Hepatocyte (in vitro differentiated cells): ENCODE measurements at places on chromosomes 2 and 18. TPM values are rescaled to one million over a fixed set of nuclear protein-coding genes. Genes with fewer than 3 reads are reported as not detected.

DNA sequence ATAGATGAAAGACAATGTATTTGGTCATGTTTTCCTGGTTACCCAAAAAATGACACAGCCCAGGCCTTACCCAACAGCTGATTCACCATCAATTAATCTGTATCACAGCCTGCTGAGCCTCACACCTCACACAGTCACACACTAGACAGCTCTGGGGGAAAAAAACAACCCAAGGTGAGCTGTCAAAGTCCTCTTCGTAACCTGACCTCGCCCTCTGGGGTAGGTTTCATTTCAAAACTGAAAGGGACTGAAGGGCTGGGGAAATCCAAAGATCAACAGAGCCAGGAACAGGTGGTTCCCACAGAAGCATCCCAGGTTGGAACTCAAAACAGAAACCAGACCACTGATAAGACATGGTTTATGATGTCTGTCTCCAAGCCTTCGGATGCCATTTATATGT, 18.2 kb upstream of the PCBP1 start:
- H3K27ac ChIP-seq = peak overlapping the region; percentile 91
- H3K4me1 ChIP-seq = peaks cover 4% of the 10 kb centered on the region
- H3K36me3 ChIP-seq = no peaks in the 10 kb centered on the region
- H3K27me3 ChIP-seq = no peaks in the 10 kb centered on the region
- no peak overlapping the region for H3K4me3 ChIP-seq

The RAX gene
- not detected in 2 replicates for total RNA-seq

GRCh38 chr2:61787941-61788563, 65.8 kb downstream of the FAM161A start:
- no peaks in the 10 kb centered on the region for H3K36me3 ChIP-seq
- no peak for DNase-seq
- no peaks in the 10 kb centered on the region for H3K27me3 ChIP-seq
- no peak overlapping the region for H3K27ac ChIP-seq
- no peak overlapping the region for H3K4me3 ChIP-seq

DNA sequence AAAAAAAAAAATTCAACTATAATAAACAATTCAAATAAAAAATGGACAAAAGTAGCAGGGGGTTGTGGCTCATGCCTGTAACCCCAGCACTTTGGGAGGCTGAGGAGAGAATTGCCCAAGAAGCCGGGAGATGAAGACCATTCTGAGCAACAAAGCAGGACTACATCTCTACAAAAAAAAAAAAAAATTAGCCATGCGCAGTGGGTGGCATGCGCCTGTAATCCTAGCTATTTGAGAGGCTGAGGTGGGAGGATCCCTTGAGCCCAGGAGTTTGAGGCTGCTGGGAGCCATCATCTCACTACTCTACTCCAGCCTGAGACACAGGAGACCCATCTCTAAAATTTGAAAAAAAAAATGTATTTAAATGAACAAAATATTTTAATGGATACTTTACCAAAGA, 4.4 kb upstream of the CACNB4 start:
- no peak overlapping the region for H3K4me3 ChIP-seq
- H3K27me3 ChIP-seq = peaks cover 21% of the 10 kb centered on the region
- no peaks in the 10 kb centered on the region for H3K36me3 ChIP-seq
- no peaks in the 10 kb centered on the region for H3K4me1 ChIP-seq

The UGT1A1 gene
- 0.53 and 0.60 TPM in 2 replicates for total RNA-seq

- peaks cover 49% of the 10 kb centered on the region for H3K4me1 ChIP-seq
- no peak for DNase-seq
- peak overlapping the region; percentile 6 for H3K27ac ChIP-seq
- no peaks in the 10 kb centered on the region for H3K36me3 ChIP-seq
- H3K27me3 ChIP-seq = no peaks in the 10 kb centered on the region
- no peak overlapping the region for H3K4me3 ChIP-seq
These were observed 20.2 kb downstream of the TWIST2 start for GRCh38 chr2:238868067-238868524.

DNA sequence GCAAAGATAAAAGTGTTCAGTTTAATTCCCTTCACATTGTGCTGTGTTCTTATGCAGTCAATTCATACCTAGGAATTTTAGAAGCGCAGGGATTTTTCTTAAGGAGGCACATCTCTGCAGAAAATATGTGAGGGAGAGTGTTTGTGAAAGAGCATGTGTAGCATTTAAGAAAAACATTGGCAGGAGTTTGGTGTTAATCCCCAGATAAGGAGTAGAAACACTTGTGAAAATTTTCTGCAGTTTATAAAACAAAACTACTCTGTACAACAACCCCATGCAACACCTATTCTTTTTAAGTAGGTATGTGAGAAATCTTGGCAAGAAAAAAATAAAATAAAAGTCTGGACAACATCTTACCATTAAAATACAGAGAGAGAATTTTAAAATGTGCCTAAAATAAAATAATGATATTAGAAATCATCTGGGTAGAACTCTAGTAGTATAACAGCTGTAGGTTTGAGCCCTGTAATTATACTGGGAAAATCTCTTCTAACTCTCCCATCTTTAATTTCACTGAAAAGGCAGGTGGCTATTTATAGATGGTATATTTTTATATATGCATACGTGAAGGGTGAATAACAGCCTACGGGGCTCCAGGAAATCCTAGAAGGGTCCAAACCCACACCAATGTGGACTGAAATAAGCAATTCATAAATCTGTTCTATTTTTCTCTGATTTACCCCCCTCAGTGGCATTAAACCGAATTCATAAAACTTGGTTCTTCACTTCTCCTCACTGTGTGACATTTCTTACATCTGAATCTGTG, 6.6 kb downstream of the FZD7 start:
- no peak overlapping the region for H3K27ac ChIP-seq
- no peak overlapping the region for H3K4me3 ChIP-seq
- no peak for DNase-seq
- H3K27me3 ChIP-seq = no peaks in the 10 kb centered on the region
- H3K4me1 ChIP-seq = peaks cover 25% of the 10 kb centered on the region

- H3K27ac ChIP-seq = peak overlapping the region; percentile 77
- no peaks in the 10 kb centered on the region for H3K36me3 ChIP-seq
- no peak overlapping the region for H3K4me3 ChIP-seq
- peak; percentile 18 for DNase-seq
- H3K27me3 ChIP-seq = no peaks in the 10 kb centered on the region
- H3K4me1 ChIP-seq = peaks cover 20% of the 10 kb centered on the region
These were observed 34.4 kb upstream of the SH3BP4 start for GRCh38 chr2:234917211-234917975.

The KIAA2012 gene
- total RNA-seq = 0.27 TPM in 1 of 2 replicates, not detected in the other

The C1GALT1C1L gene
- 0.30 TPM in 1 of 2 replicates, not detected in the other for total RNA-seq

DNA sequence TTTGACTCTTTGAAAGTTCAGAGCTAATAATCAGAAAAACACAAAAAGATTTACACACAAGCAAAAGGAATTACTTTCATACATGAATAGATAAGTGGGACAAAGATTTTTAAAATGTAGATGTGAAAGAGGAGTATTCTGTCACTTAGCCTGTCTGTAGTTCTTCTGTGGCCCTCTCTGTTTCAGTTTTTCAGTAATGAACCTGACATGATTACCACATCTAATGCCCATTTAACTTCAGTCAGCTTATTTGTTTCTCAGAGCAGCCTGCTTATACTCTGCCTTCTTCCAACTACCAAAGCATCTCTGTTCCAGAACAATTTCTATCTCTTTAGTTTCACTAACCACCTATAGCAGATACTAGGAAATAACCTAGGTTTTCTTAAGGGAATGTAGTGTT, 34.4 kb upstream of the ACADL start:
- no peaks in the 10 kb centered on the region for H3K36me3 ChIP-seq
- no peak overlapping the region for H3K4me3 ChIP-seq
- no peak overlapping the region for H3K27ac ChIP-seq
- no peaks in the 10 kb centered on the region for H3K27me3 ChIP-seq
- no peaks in the 10 kb centered on the region for H3K4me1 ChIP-seq
- no peak for DNase-seq

DNA sequence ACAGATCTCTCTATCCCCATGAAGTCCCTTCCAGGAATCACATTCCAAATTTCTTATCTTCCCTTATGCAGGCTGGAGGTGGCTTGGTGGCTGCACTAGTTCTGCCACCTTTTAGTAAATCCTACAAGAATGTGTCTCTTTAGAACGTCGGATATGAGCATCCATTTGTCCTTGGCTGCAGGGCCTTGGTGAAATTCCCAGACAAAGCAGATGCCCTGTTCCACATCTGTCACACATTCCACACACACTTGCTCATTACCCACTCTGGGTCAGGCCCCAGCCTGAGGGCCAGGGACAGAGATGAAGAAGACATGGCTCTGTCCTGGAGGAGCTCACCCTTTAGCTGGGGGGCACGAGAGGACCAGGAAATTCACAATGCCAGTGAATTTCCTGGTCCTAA, 31.2 kb upstream of the GPR17 start:
- no peaks in the 10 kb centered on the region for H3K36me3 ChIP-seq
- H3K27ac ChIP-seq = no peak overlapping the region
- no peak overlapping the region for H3K4me3 ChIP-seq
- DNase-seq = peak; percentile 2
- H3K4me1 ChIP-seq = no peaks in the 10 kb centered on the region

The IL1RL2 gene
- not detected in 2 replicates for total RNA-seq

The SS18 gene
- 95.9 and 111 TPM in 2 replicates for total RNA-seq

- DNase-seq = peak; percentile 24
- no peak overlapping the region for H3K4me3 ChIP-seq
- H3K4me1 ChIP-seq = no peaks in the 10 kb centered on the region
- H3K27me3 ChIP-seq = no peaks in the 10 kb centered on the region
- no peaks in the 10 kb centered on the region for H3K36me3 ChIP-seq
These were observed 37.0 kb upstream of the GRHL1 start for GRCh38 chr2:9914384-9915065.
